ENCODE measurements at places on chromosomes 4 and X.

DNA sequence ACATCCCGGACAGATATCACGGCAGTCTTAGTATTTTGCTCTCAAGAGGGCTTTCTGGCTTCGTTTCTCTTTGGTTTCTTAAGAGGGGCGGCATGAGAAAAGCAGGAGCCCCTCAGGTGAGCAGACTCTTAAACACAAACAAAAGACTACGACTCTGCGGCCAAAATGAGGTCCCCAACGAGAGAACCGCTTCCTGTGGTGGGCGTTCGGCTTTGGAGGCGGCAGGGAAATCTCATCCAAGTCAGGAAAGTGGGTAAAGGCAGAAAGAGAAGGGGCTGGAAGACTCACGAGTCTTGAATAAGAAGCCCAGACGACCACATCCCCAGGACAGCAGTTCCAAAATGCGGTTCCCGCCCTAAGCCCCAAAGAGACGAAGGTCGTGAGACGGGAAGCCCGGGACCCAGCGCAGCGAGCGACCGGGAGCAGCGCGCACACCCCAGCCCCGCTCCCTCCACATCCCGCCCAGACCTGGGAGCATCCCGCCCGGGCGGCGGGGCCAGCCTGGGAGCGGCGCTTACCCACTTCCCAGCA, 409 bp downstream of the UGDH start:
- peak; percentile 0 for DNase-seq

DNA sequence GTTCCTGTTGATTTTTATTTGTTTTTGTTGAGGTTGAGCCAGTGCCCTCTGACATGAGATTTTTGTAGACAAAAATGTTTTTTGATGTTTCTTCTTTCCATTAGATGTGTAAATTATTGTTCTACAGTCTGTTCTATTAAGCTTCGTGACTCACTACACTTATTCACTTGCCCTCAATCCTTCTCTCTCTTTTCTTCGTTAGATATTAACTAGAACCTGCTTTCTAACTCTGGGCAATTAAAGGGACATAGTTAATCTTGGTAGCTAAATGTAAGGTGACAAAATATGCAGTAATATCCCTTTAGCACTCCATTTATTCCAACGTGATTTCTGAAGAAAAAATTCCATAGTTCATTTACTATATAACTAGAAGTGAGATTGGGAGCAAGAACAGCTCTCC, 333.9 kb downstream of the PDHA2 start:
- no peak for DNase-seq

GRCh38 chr4:79678472-79679202, 270.6 kb upstream of the GK2 start:
- no peak for DNase-seq

DNA sequence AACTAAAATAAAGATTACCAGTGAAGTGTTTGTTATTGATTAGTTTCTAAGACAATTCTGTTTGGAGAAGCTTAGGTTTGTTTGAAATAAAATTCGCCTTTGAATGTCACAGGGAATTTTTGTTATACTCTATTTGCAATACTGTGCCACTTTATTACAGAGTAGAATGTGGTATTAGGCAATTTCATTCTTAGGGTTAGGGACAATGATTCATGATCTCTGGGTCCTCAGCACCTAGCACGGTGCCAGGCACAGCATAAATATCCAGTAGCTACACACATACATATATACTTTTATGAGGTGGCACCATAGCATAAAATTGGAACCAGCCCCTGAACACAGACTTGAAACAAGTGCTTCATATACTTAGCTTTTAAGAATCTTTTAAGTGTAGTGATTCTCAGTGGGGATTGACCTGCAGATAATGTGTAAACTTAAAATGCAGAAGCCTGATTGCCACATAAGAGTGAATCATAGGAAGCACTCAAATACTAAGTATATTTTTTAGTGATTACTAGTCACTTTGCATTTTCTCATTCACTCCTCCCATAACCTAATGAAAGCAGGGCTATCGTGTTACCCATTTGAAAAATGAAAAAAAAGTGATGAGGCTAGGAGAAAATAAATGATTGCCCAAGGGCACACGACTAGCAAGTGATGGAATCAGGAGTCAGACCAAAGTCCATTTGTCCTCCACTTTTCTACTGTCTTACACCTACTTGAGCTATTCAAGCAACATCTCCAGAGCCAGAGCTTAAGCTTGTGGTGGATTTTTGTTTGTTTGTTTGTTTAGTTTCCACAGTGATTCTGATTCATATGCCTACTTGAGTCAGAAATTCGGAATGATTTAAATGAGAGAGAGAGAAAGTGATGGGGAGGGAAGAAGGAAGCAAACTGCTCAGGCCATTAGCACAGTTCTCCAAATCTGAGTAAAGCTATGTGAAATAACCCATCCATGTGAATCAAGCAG, 366.0 kb upstream of the FGF13 start:
- no peak for DNase-seq

- no peak for DNase-seq
Measured at GRCh38 chrX:132743086-132743485, 215.3 kb downstream of the HS6ST2 start.

Measured in stimulated activated CD8-positive, alpha-beta memory T cell treated with anti-CD3 and anti-CD28 coated beads, Interleukin-7, amount 100 ng/mL, for 24 hours (primary cell).